ENCODE measurements at places on chromosomes 5 and 9.

DNA sequence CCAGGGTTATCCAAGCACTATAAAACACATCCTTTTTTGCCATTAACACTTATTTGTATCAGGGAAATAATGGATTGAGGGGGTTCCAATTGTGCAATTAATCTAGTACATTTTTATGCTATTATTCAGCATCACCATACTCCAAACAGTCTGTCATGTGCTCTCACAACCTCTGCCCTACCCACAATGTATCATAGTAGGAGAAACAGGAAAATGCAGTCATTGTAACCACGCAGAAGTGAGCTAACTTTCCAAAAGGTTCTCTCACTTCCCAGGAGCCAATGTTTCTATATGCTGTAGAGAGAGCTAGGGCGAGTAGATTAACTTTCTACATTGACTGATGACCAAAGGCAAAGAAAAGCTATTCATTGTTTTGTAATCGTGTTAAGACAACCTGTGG, 29.8 kb downstream of the DAB2 start:
- no peaks in the 10 kb centered on the region for H3K36me3 ChIP-seq
- DNase-seq: no peak
- no peak overlapping the region for H3K27ac ChIP-seq
- H3K4me1 ChIP-seq: peaks cover 10% of the 10 kb centered on the region
- H3K4me3 ChIP-seq: no peak overlapping the region

DNA sequence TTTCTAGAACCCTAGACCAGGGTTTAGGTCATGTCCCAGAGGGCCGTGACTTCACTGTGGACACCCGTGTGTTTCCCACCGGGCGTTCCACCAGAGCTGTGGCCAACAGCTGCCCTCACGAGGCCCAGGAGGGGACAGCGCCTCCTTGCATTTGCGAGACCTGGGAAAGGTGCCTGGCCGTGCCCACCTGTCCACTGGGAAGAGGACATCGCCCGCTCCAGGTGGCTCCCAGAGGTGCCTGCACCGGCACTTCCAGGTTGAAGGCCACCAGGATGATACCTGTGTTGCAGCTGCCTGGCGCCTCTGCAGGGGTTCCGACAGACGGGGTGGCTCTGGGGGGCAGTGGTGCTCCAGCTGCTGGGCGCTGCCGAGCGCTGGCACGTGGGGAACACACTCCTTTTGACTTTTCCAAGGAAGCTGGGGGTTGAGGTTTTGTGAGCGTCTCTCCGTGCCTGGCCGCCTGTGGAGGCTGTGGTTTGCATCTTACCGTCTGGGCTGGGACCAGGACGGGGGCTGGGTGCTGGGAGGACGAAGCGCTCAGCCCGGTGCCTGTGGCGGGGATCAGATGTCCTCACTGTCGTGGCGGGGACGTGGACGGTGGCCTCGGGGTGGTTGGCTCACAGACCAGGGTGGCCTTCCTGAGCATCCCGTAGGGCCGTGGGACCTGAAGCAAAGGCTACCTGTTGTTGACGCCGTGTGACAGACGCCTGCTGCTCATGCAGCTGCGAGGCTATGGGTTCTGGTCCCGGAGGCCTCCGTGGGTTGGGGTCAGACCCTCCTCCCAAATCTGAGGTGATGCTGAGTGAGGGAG, 19.2 kb downstream of the NKD2 start:
- no peak overlapping the region for H3K27ac ChIP-seq
- no peak for DNase-seq
- no peak overlapping the region for H3K4me3 ChIP-seq
- no peaks in the 10 kb centered on the region for H3K27me3 ChIP-seq
- H3K36me3 ChIP-seq: no peaks in the 10 kb centered on the region

- no peaks in the 10 kb centered on the region for H3K36me3 ChIP-seq
- no peaks in the 10 kb centered on the region for H3K4me1 ChIP-seq
- no peak overlapping the region for H3K27ac ChIP-seq
- no peaks in the 10 kb centered on the region for H3K27me3 ChIP-seq
Measured at GRCh38 chr5:14528926-14529325, 52.7 kb upstream of the OTULINL start.

- peaks cover 2% of the 10 kb centered on the region for H3K4me1 ChIP-seq
- no peak overlapping the region for H3K27ac ChIP-seq
- H3K36me3 ChIP-seq: no peaks in the 10 kb centered on the region
- no peaks in the 10 kb centered on the region for H3K27me3 ChIP-seq
Measured at GRCh38 chr5:78801413-78801812, 152.8 kb upstream of the LHFPL2 start.

DNA sequence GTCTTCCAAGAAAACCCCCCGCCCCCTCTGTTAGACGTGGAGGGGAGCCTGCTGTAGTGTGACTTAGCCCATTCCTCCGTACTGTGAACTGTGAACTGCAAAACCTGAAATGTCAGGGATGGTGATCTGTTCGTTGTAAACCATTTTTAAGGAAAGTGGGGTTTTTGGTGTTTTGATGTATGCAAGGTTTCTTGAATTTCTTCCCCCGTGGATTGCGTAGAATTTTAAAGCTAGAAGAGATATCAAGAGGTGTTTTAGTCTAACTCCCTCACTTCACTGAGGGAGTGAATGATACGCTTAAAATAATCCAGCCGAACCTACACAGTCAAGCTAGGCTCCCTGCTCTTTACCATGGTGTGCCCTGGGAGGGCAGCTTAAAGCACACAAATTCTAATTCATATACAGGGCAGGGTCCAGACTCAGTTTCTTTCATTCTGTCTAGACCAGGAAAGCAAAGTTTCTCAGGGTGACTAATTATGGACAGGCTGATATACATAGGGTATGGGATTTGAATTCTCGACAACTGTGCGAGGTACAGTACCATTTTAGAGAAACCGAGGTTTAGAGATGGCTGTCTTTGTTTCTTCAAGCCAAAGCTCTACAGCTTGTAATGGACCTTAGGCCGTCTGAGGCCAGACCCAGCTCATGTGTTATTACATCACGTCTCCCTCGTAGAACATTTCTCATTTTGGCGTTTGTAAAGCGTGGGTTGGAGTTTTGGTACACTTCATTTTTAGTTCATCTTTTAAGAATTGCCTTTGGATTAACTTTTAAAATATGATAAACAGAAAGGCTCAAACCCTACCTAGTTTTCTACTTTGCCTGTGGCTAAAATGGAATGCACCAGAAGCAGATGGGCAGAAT, 2.7 kb downstream of the PTGER4 start:
- peaks cover 10% of the 10 kb centered on the region for H3K4me1 ChIP-seq
- H3K27ac ChIP-seq: no peak overlapping the region
- H3K36me3 ChIP-seq: no peaks in the 10 kb centered on the region

GRCh38 chr9:137454145-137454596, 5.0 kb downstream of the NSMF start:
- peaks cover 51% of the 10 kb centered on the region for H3K36me3 ChIP-seq
- H3K4me1 ChIP-seq: peaks cover 46% of the 10 kb centered on the region
- H3K27ac ChIP-seq: peak overlapping the region; percentile 70
- no peak overlapping the region for H3K4me3 ChIP-seq
- DNase-seq: no peak
- H3K27me3 ChIP-seq: no peaks in the 10 kb centered on the region

DNA sequence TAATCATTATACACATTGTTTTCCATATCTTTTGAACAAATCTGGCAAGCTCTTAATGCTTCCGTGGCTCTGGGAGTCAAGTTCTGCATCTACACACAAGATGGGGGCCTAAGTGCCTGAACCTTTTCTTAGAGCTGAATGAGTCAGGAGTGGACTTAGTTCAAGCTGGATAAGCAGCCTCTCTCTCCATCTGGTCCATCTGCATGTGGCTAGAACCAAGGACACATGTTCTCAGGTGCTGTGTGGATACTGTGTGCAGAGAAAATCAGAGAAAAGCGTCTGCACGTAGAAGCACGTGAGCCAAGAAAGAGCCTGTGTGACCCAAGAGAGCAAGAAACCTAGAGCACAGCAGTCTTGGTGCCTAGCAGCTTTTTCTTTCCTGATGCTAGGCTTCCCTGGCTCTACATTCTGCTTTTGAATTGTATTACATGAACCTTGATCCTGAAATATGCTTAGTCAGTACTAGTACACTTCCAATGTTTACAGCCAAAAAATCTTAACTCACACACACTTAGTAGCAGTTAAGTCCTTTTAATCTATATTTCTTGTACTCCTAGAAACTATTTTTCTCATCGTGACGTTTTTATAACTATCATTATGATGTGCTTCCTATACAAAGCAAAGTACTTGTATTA, 1798.9 kb downstream of the MAT2B start:
- H3K4me1 ChIP-seq: no peaks in the 10 kb centered on the region
- no peak overlapping the region for H3K4me3 ChIP-seq
- H3K27ac ChIP-seq: no peak overlapping the region
- no peak for DNase-seq
- no peaks in the 10 kb centered on the region for H3K36me3 ChIP-seq
- H3K27me3 ChIP-seq: no peaks in the 10 kb centered on the region

DNA sequence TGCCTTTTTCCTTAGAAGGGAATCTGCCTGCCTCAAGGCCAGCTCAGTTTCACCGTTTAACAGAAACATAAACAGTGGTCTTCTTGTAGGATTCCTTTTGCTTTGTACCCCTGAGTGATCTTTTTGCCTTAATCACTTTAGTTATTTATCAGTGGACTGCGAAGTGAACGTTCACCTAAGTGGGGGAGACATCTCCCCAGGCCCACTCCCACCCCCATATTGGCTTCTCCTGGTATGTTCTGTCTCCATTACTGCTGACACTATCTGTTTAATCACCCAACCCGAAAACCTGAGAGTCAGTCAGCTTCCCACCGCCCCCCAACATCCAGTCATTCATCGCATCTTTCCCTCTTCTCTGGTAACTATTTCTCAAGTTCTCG, 1.4 kb downstream of the SKP2 start:
- H3K36me3 ChIP-seq: peaks cover 25% of the 10 kb centered on the region
- H3K27ac ChIP-seq: no peak overlapping the region
- H3K4me3 ChIP-seq: no peak overlapping the region
- no peaks in the 10 kb centered on the region for H3K27me3 ChIP-seq
- H3K4me1 ChIP-seq: peaks cover 6% of the 10 kb centered on the region

DNA sequence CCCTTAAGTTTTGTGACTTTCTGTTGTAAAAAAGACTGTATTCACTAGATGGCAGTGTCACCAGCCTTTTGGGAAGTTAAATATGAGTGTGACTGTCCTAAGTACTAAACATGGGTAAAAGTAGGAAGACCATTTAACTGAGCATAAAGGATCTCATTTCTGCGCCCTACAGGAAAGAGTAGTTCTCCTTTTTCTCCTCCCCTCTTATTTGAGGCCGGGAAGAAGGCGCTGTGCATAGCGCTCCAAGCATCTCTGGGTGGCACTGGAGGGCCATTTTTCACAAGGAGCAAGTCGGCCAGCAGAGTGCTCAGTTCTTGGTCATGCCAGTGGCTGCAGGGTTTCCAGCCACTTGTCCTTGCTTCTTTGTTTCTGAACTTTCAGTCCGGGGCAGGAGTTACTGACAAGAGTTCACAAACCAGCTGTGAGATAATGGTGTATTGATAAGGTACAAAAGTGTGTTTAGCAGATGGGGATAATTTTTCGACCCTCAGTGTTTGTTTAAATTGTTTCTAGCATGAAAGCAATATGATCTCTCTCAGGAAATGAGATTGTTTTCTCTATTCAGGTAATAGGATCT, 227.6 kb upstream of the DMRT1 start:
- no peaks in the 10 kb centered on the region for H3K4me1 ChIP-seq
- no peaks in the 10 kb centered on the region for H3K36me3 ChIP-seq
- peak; percentile 13 for DNase-seq
- no peak overlapping the region for H3K4me3 ChIP-seq
- no peak overlapping the region for H3K27ac ChIP-seq

GRCh38 chr5:1925111-1926070, 42.7 kb upstream of the IRX4 start:
- H3K27me3 ChIP-seq: no peaks in the 10 kb centered on the region
- no peak overlapping the region for H3K4me3 ChIP-seq
- H3K36me3 ChIP-seq: no peaks in the 10 kb centered on the region
- no peak for DNase-seq
- no peak overlapping the region for H3K27ac ChIP-seq

DNA sequence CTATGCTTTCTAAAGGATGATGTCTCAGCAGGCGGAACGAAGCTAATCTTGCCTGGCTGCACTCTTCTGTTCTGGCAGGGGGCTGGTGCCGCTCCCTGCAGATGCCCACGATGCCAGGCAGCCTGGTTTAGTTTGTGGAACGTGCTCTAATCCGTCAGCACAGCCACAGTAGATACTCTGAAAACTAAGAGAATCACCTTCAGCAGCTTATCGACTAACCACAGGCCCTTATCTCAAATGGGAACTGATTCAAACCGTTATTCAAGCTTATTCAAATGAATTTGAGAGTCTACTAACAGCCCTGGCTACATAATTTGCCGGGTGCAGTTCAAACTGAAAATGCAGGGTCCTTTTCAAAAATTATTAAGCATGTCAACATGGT, 246.6 kb upstream of the ANKRD55 start:
- H3K27me3 ChIP-seq: no peaks in the 10 kb centered on the region
- no peak overlapping the region for H3K4me3 ChIP-seq
- no peak for DNase-seq
- H3K27ac ChIP-seq: no peak overlapping the region
- H3K36me3 ChIP-seq: no peaks in the 10 kb centered on the region
- no peaks in the 10 kb centered on the region for H3K4me1 ChIP-seq

DNA sequence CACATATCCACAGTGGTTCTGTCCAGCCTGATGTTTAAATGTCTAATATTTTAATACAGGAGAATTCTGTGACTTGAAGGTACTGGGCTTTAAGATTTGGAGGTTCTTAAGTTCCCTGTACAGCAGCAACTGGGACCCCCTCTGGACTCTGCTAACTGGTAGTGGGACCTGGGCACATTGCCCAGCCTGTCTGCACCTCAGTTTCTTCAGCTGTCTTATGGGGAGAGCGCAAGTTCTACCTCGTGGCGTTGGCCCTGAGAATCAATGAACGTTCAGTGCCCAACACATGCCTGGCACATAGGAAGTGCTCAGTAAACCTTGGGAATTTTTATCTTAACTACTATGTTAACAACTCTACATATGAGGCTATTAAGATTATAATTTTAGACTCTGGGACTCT, 1.4 kb downstream of the SLC2A6 start:
- H3K27ac ChIP-seq: no peak overlapping the region
- H3K36me3 ChIP-seq: no peaks in the 10 kb centered on the region
- H3K4me1 ChIP-seq: peaks cover 21% of the 10 kb centered on the region

DNA sequence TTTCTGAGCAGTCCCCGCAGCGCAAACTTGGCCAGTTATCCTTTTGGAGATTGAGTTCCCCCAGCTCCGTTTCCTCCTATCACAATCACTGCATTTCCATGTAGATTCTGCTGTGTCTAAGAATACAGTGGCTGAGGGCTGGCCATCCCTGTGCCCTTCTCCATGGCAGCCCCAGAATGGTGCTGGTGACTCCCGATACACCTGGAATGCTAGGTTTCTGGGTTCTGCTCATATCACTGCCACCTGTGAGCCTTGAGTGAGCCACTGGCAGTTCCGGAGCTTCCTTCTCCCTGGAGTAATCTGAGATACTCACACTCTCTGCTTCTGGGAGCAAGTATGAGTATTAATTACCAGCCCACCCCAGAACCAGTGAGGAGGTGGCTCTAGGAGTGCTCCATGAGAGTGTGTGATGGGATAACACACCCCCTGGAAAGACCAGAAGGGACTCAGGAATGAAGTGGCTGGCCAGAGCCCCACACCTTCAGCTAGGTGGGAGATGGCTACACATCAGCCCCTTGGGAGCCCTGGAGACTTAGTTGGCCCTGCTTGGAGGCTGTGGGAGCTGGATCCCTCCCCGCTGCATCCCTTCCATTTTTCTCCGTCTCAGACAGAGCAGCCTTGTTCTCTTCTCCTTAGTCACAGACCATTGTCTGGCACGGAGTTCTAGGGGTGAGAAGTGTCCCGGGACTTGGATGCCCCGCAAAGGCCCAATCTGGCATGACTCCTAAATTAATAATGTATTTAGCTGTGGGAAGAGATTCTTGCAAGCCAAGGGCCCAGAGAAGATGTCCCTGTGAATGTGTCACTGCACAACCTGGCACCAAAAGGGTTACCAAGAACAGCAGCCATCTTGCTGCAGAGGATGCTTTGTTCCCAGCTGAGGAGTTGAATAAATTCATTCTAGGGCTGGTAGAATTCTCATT, 4.9 kb downstream of the PCDHGC5 start:
- H3K36me3 ChIP-seq: no peaks in the 10 kb centered on the region
- no peak overlapping the region for H3K4me3 ChIP-seq
- H3K27ac ChIP-seq: no peak overlapping the region

Measured in HCT116 (cell line).